ENCODE measurements at places on chromosomes 2 and 18.

GRCh38 chr18:48136051-48136826, 205.8 kb upstream of the SMAD2 start:
- no peak for DNase-seq

- DNase-seq, result no peak
Measured at GRCh38 chr18:53797998-53798495, 426.4 kb downstream of the MBD2 start.

- DNase-seq, result no peak
Measured at GRCh38 chr2:150143087-150143536, 344.4 kb downstream of the RND3 start.

- no peak for DNase-seq
Measured at GRCh38 chr2:114009205-114009944, 119.5 kb downstream of the ACTR3 start.
